ENCODE measurements at places on chromosomes 5 and 9. TPM values are rescaled to one million over a fixed set of nuclear protein-coding genes. Genes with fewer than 3 reads are reported as not detected.

DNA sequence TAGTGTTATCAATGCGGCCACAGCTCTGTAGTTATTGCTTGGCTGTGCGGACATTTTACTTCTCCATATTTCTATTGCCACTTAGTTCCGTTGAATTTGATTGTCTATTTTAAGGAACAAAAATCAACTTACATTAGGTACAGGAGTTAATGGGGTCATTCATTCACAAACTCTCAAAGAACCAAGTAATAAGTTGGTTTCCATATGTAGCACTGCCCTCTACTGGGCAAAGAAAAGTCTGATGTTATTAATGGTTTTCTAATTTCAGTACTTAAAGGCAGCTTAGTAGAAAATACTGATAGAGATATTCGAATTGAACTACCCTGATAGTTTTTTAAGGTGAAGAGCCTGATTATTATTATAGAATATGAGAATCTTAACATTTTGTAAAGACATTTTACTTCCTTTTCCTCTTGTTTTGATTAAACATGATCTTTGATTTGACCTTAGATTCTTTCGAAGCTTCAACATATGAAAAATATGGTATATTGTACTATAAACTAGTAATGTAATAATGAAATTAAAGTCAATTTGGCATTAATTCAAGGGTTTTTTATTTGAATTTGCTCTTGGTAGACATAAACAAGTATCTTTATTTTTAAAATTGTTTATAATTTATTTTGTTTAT, 119.5 kb upstream of the CTNND2 start:
- H3K27ac ChIP-seq, result no peak overlapping the region
- no peaks in the 10 kb centered on the region for H3K27me3 ChIP-seq
- H3K36me3 ChIP-seq, result no peaks in the 10 kb centered on the region
- H3K4me3 ChIP-seq, result no peak overlapping the region
- no peaks in the 10 kb centered on the region for H3K4me1 ChIP-seq

Gene EQTN
- 0.21 TPM for polyA plus RNA-seq

Gene DPP7
- polyA plus RNA-seq, result 476 TPM

- DNase-seq, result no peak
- peaks cover 35% of the 10 kb centered on the region for H3K4me1 ChIP-seq
Observed at GRCh38 chr9:126406075-126406667, 79.5 kb downstream of the MVB12B start.

GRCh38 chr5:179166171-179166885, 106.2 kb downstream of the ZNF354C start:
- peaks cover 30% of the 10 kb centered on the region for H3K27me3 ChIP-seq
- no peak overlapping the region for H3K4me3 ChIP-seq
- DNase-seq, result no peak
- no peak overlapping the region for H3K27ac ChIP-seq

GRCh38 chr5:114581136-114581535, 219.3 kb downstream of the KCNN2 start:
- H3K27ac ChIP-seq, result no peak overlapping the region
- no peaks in the 10 kb centered on the region for H3K4me1 ChIP-seq
- H3K4me3 ChIP-seq, result no peak overlapping the region
- no peaks in the 10 kb centered on the region for H3K27me3 ChIP-seq
- H3K36me3 ChIP-seq, result no peaks in the 10 kb centered on the region

Gene EGFL7
- 118 TPM for polyA plus RNA-seq

GRCh38 chr5:38468202-38468673, 88.2 kb downstream of the LIFR start:
- no peak for DNase-seq
- H3K27ac ChIP-seq, result no peak overlapping the region
- no peak overlapping the region for H3K4me3 ChIP-seq
- H3K36me3 ChIP-seq, result no peaks in the 10 kb centered on the region

GRCh38 chr5:179865491-179866240, 7.0 kb upstream of the MRNIP start:
- H3K27me3 ChIP-seq, result no peaks in the 10 kb centered on the region
- no peak overlapping the region for H3K27ac ChIP-seq
- H3K36me3 ChIP-seq, result peaks cover 54% of the 10 kb centered on the region
- no peak overlapping the region for H3K4me3 ChIP-seq

- no peaks in the 10 kb centered on the region for H3K36me3 ChIP-seq
- H3K27me3 ChIP-seq, result no peaks in the 10 kb centered on the region
- no peaks in the 10 kb centered on the region for H3K4me1 ChIP-seq
- DNase-seq, result no peak
- no peak overlapping the region for H3K27ac ChIP-seq
- no peak overlapping the region for H3K4me3 ChIP-seq
Observed at GRCh38 chr5:159456722-159457465, 126.6 kb upstream of the IL12B start.

Gene PTPRD
- 2.2 TPM for polyA plus RNA-seq

Gene MCTP1
- 5.9 TPM for polyA plus RNA-seq

- H3K4me1 ChIP-seq, result peaks cover 3% of the 10 kb centered on the region
- no peaks in the 10 kb centered on the region for H3K36me3 ChIP-seq
- DNase-seq, result peak; percentile 7
- no peaks in the 10 kb centered on the region for H3K27me3 ChIP-seq
- H3K27ac ChIP-seq, result peak overlapping the region; percentile 50
- peak overlapping the region; percentile 38 for H3K4me3 ChIP-seq
Observed at GRCh38 chr5:59275510-59276324, 617.8 kb downstream of the PDE4D start.

GRCh38 chr5:73815631-73816030, 189.6 kb downstream of the ARHGEF28 start:
- no peaks in the 10 kb centered on the region for H3K36me3 ChIP-seq
- H3K27me3 ChIP-seq, result peaks cover 11% of the 10 kb centered on the region
- H3K27ac ChIP-seq, result no peak overlapping the region
- H3K4me1 ChIP-seq, result peaks cover 3% of the 10 kb centered on the region

DNA sequence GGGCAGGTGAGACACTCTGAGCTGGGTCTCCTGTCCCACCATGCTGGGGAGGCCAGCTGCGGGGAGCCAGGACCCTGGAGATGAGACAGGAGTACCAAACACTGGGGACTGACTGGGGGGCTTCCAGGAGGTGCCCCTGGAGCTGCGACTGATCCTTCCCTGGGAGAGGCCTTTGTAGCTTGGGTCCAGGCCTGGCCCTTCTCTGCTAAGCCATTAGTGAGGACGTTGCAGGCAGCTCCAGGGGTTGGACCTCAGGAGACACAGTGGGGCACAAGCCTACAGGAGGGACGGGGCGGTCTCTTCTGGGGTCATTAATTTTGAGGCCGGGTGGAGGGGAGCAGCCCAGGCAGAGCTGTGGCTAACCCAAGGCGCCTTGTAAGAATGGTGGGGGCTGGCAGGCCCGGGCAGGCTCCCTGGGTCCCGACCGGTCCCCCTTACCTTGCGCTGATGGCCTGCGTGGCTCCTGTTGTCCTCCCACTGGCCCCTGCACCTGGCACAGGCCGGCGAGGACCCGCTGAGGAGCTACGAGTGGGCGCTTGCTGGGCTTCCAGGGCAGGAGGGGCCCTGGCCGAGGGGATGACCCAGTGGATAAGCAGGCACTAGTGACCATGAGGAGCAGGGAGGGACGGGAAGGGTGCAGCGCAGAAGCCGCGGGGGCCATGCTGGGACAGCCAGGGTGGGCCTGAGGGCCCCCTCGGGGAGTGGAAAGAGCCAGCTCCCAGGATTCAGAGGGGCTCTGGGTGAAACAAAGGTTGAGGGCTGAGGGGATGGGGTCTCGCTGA, 5.1 kb downstream of the MRPS2 start:
- H3K27me3 ChIP-seq, result no peaks in the 10 kb centered on the region
- no peak overlapping the region for H3K27ac ChIP-seq
- H3K36me3 ChIP-seq, result peaks cover 31% of the 10 kb centered on the region
- H3K4me3 ChIP-seq, result no peak overlapping the region
- no peak for DNase-seq

GRCh38 chr5:54140247-54140840, 170.0 kb downstream of the ARL15 start:
- no peaks in the 10 kb centered on the region for H3K27me3 ChIP-seq
- H3K4me1 ChIP-seq, result no peaks in the 10 kb centered on the region
- no peak for DNase-seq
- no peak overlapping the region for H3K27ac ChIP-seq

DNA sequence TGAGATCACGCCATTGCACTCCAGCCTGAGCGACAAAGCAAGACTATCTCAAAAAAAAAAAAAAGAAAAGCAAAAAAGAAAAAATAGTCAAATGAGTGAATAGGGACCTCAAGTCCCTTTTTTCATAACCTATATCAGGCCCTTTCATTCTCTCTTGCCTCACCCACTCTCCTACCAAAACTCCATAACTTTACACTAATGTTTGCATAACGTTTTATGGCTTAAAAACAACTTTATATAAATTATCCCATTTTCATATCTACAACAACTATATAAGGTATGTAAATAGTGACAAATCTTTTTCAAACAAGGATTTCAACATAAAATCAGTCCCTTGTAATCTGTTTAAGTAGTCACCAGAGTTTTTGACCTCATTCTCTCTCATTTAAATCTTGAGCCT, 56.9 kb upstream of the PIP5K1B start:
- H3K27me3 ChIP-seq, result no peaks in the 10 kb centered on the region
- DNase-seq, result no peak
- H3K27ac ChIP-seq, result no peak overlapping the region
- no peak overlapping the region for H3K4me3 ChIP-seq

GRCh38 chr5:89200899-89201298, 317.9 kb upstream of the MEF2C start:
- no peaks in the 10 kb centered on the region for H3K36me3 ChIP-seq
- no peaks in the 10 kb centered on the region for H3K4me1 ChIP-seq
- no peaks in the 10 kb centered on the region for H3K27me3 ChIP-seq
- DNase-seq, result no peak
- no peak overlapping the region for H3K27ac ChIP-seq

- no peak overlapping the region for H3K4me3 ChIP-seq
- peak overlapping the region; percentile 79 for H3K27ac ChIP-seq
- H3K36me3 ChIP-seq, result peaks cover 69% of the 10 kb centered on the region
Observed at GRCh38 chr5:151123897-151124751, 33.5 kb downstream of the ANXA6 start.

Gene DROSHA
- polyA plus RNA-seq, result 138 TPM

DNA sequence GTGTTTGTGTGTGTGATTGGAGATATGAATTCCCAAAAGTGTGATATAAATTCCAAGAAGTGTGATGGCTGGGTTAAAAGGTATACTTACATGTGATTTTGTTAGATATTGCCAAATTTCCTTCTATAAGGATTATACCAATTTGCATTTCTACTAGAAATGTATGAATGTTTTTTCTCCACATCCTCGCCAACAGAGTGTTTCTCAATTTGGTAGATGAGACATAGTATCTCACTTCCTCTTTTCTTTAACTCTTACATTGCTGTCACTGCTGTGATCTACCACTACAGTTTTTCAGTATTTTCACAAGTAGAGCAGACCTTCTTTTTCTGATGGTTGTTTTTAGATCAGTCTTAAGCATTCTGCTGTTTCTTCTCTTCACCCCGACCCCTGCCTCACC, 111.3 kb downstream of the FER start:
- H3K4me1 ChIP-seq, result no peaks in the 10 kb centered on the region
- no peak for DNase-seq
- no peaks in the 10 kb centered on the region for H3K27me3 ChIP-seq
- no peak overlapping the region for H3K27ac ChIP-seq
- H3K36me3 ChIP-seq, result no peaks in the 10 kb centered on the region
- H3K4me3 ChIP-seq, result no peak overlapping the region

DNA sequence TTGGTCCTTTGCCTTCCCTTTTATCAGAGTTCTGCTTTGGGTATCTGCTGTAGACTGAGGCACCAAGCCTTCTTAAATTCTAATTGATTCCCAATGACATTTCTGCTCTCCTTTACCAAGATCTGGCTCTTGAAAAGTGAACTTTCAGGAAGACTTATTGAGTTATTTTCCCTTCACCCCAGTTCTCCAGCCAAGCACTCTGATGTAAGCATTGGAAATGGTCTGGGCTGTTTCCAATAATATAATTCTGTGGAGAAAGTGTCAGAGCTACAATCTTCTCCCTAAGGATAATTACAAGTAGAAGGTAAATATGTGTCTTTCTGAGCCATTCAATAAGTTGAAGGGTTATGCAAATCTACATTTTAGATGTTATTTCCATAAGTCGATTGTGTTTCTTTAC, 30.8 kb downstream of the BTF3 start:
- H3K36me3 ChIP-seq, result no peaks in the 10 kb centered on the region
- H3K4me3 ChIP-seq, result no peak overlapping the region
- H3K27me3 ChIP-seq, result no peaks in the 10 kb centered on the region
- DNase-seq, result no peak
- no peaks in the 10 kb centered on the region for H3K4me1 ChIP-seq
- H3K27ac ChIP-seq, result no peak overlapping the region

Gene IFNB1
- 0.11 TPM for polyA plus RNA-seq

Gene C5
- 2.4 TPM for polyA plus RNA-seq

DNA sequence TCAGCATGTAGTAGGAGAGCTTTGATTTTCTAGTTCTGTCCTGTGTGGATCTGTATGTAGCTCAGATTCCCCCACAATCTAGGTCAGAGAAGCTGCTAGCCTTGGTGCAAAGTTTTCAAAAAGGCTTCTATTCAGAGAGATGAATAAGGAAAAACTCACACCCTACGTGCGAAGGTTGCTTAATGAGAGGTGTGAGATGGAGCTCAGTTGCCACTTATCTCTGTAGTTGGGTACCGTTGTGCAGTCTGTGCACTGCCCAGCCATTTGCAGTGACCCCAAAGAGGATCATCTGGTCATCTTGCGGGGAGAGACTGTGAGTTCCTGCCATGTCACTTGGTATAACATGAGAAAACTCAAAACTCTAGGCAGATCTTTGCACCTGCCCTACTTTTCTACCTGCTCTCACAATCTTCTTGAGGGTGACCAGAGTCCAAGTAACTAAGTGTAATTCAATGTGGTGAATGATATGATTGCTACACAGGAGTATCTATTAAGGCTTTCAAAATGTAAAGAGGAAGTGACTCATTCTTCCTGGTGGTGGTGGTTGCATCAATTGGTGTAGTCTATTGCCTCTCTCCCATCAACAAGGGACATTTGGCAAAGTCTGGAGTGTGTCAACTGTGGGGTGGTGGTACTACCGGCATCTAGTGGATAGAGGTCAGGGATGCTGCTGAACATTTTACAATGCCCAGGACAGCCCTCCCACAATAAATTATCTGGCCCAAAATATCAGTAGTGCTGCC, 65.2 kb downstream of the TMC1 start:
- H3K36me3 ChIP-seq, result no peaks in the 10 kb centered on the region
- no peaks in the 10 kb centered on the region for H3K4me1 ChIP-seq
- H3K27me3 ChIP-seq, result no peaks in the 10 kb centered on the region
- no peak overlapping the region for H3K27ac ChIP-seq
- H3K4me3 ChIP-seq, result no peak overlapping the region

Gene TNFSF15
- 0.50 TPM for polyA plus RNA-seq

DNA sequence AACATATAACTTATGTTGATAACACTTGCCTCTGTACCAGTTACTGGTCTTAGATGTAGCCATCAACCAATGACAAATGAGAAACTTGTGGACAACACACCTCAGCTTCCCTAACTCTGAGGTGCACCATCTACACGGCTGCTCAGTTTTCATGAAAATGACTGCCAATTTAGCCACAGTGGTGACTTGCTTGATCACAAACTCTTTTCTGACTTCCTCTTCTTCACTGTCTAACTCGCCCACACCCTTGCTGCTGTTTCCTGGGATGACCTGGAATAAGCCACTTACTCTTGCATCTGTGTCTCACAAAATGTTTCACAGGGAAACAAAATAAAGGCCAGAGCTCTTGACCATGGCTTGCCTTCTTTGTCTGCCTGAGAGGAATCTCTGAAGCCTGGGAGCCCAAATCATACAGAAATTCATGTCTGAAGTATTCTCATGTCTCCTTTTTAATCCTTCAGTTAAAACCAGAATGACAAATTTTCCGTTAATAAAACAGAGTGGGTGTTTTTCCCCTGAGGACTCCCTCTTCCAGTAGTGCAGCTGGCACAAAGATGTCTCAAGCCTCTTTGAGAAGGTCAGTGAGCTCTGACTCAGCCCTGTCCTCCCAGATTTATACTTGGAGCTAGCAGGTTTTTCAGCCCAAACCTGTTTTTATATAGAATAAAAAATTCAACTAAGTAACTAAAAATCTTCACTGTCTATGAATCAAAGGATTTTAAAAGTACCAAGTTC, 126.5 kb upstream of the PAM start:
- no peak overlapping the region for H3K4me3 ChIP-seq
- no peaks in the 10 kb centered on the region for H3K36me3 ChIP-seq
- H3K4me1 ChIP-seq, result no peaks in the 10 kb centered on the region
- H3K27ac ChIP-seq, result no peak overlapping the region
- no peaks in the 10 kb centered on the region for H3K27me3 ChIP-seq
- no peak for DNase-seq

Data from thymus (tissue), 14 donors.